ENCODE measurements at places on chromosomes 6 and 20.

DNA sequence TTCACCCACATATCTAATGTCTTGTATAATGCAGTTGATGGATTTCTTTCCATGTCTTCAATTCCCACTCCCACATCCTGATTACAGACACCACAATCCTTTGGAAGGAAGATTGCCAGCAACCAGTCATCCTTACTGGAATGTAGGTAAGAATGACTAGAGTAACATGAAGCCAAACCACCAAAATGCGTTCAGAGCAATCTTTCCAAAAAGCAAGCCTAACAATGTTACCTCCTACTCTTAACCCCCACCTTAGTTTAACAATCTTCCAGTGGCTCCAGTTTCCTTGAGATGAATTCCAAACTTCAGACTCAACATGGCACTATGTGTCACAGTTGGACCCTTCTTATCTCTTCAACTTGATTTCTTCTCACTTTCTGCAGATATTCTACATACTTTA, 685.6 kb downstream of the DOK5 start:
- no peak for DNase-seq

DNA sequence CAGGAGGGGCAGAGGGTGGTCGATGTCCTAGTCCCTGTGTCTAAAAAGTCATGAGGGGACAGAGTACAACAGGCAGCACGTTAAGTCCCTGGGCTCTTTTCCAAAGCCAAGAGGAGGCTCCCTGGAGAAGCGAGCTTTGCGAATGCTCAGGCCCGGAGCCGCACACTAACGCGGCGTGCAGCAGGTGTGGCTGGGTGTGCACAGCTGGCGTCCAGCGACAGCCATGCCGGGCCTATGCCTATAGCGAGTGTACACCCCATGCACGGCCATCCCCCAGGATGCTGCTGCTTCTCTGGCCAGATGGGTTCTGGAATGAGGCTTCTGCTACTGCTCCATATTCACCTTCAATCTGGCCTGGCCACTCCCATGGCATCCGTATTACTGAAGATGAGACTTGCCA, 131.3 kb downstream of the PRND start:
- no peak for DNase-seq

- DNase-seq = no peak
Measured at GRCh38 chr6:13096084-13096483, 232.3 kb downstream of the TBC1D7 start.

GRCh38 chr20:64130271-64130670, 22.9 kb upstream of the NPBWR2 start:
- no peak for DNase-seq

DNA sequence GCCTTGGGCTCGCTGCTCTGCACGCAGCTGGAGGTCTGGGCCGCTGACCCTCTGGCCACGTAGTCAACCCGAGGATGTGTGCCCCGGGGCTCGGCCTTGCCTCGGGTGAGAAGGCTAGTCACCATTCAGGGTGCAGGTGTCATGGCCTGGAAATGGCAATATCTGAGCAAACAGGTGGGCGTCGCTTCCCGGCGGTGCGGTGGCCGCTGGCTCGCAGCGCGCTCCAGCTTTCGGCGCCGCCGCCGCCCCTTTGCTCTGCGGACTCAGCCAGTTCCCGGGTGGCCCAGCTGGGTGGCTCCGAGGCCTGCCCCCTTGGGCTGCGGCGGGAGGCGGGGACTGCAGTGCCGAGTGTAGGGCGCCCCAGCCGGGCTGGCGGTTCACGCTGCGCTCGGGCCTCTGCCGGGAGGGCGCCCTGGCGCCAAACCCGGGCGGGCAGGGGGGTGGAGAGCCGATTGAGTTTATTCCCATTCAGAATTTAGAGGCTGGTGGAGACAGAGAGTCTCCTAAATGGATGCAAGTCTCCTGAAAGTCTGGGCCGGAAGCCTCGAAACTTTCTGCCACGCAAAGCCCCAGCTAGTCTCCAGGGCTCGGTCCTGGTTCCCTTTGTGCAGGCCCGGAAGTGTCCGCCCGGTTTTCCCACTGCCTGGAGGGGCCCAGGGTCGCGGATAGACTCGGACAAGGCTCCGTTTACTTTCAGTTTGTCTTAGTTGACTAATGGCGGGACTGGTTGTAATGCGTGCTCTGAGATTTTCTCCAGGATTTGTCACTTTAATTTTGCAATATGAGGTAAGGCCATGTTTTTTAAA, 11.3 kb upstream of the TFAP2A start:
- no peak for DNase-seq

GRCh38 chr6:157879873-157880254, 56.8 kb downstream of the SNX9 start:
- DNase-seq = no peak

- DNase-seq = no peak
Measured at GRCh38 chr6:18219591-18219990, 44.7 kb downstream of the DEK start.
